Lung (tissue), 17 donors: ENCODE measurements at places on chromosomes 13 and 19. TPM values are rescaled to one million over a fixed set of nuclear protein-coding genes. Genes with fewer than 3 reads are reported as not detected.

- no peak for DNase-seq
- no peaks in the 10 kb centered on the region for H3K36me3 ChIP-seq
- peak overlapping the region; percentile 17 for H3K27ac ChIP-seq
- H3K4me1 ChIP-seq = peaks cover 45% of the 10 kb centered on the region
Measured at GRCh38 chr19:18764591-18765051, 26.5 kb downstream of the COMP start.

The CCDC194 gene
- total RNA-seq = not detected

GRCh38 chr19:16197188-16197621, 506 bp upstream of the AP1M1 start:
- no peaks in the 10 kb centered on the region for H3K27me3 ChIP-seq
- H3K4me3 ChIP-seq = no peak overlapping the region
- no peak for DNase-seq
- peaks cover 6% of the 10 kb centered on the region for H3K36me3 ChIP-seq
- peaks cover 24% of the 10 kb centered on the region for H3K4me1 ChIP-seq

DNA sequence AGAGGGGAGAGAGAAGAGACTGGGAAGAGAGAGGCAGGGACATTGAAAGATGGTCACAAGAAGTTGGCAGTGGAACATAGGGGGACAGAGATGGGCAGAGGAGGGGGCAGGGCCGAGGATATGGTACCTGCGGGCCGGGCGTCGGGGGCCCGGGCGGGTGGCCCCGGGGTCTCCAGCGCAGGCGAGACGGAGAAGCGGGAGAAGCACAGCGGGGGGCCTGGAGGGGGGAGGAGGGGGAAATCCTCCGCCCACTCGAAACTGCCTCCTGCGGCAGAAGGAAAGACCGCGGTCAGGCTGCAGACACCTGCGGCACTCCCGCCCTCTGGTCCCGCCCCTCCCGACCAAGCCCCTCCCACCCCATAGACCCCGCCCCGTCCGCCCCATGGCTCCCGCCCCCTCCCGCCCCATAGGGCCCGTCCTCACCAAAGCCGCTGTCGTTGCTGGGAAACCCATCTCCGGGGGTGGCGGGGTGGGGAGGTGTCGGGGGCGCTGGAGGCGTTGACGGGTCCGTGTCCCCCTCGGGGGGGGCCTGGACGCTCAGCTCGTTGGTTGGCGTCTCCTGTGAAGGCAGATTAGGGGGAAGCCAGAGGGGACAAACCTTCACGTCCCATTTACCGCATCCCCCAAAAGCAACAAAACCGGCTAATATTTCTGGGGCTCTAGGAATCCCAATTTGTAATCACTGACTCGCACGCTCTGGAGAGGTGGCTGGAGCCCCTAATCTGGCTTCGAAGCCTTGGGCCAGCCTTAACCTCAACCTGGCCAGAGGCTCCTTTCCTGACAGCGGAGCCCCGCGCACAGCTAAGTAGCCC, 20.4 kb downstream of the LMTK3 start:
- no peak overlapping the region for H3K4me3 ChIP-seq
- no peak for DNase-seq
- no peaks in the 10 kb centered on the region for H3K27me3 ChIP-seq
- H3K4me1 ChIP-seq = no peaks in the 10 kb centered on the region
- H3K36me3 ChIP-seq = no peaks in the 10 kb centered on the region

- H3K4me3 ChIP-seq = no peak overlapping the region
- no peaks in the 10 kb centered on the region for H3K36me3 ChIP-seq
- peaks cover 8% of the 10 kb centered on the region for H3K4me1 ChIP-seq
- peak; percentile 18 for DNase-seq
- no peak overlapping the region for H3K27ac ChIP-seq
Measured at GRCh38 chr13:39780711-39781110, 125.2 kb downstream of the COG6 start.

DNA sequence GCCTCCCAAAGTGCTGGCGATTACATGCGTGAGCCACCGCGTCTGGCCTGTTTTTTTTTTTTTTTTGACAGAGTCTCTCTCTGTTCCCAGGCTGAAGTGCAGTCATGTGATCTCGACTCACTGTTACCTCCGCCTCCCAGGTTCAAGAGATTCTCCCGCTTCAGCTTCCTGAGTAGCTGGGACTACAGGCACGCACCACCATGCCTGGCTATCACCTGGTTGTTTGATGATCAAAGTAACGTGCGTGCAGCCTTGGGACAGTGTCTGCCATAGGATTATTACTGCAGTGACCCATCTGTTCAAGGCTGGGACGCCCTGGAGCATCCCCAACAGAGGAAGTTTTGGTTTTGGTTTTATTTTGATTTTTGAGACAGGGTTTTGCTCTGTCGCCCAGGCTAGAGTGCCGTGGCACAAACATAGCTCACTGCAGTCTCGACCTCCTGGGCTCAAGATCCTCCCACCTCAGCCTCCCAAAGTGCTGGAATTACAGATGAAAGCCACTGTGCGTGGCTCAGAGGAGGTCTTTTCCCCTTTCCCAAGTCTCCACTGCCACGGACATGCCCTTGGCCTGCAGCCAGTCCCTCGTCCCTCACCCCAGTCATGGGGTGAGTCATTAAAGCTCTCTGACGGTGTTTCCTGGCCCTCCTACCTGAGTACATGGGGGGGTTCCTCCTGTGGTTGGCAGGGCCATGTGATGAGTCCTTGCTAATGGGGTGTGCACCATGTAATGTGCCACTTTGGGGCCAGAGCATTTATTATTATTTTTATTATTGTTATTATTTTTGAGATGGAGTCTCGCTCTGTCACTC, 65.6 kb downstream of the IER2 start:
- no peak overlapping the region for H3K27ac ChIP-seq
- no peak overlapping the region for H3K4me3 ChIP-seq
- no peaks in the 10 kb centered on the region for H3K36me3 ChIP-seq
- no peaks in the 10 kb centered on the region for H3K27me3 ChIP-seq
- no peaks in the 10 kb centered on the region for H3K4me1 ChIP-seq
- DNase-seq = no peak

DNA sequence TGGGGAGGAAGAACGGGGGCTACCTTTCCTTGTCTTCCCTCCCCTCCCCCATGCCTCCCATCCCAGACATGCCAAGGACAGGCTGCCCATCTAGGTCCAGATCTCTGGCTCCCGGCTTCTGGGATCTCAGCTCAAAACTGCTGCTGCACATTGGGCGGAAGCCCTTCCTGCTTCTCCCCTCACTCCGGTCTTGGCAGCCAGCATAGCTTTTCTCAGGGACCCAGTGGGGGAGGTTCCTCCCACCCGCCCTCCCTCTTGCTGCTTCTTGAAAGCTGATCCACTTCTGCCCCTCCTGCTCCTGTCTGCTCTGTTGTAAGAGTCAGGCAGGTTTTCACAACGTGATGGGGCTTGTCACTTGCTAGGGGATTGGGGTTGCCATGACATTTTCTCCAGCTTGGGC, 21.7 kb upstream of the RNF17 start:
- DNase-seq = peak; percentile 67
- H3K27ac ChIP-seq = no peak overlapping the region

The IL4I1 gene
- total RNA-seq = 3.6 TPM

The OPA3 gene
- total RNA-seq = 13.6 TPM

DNA sequence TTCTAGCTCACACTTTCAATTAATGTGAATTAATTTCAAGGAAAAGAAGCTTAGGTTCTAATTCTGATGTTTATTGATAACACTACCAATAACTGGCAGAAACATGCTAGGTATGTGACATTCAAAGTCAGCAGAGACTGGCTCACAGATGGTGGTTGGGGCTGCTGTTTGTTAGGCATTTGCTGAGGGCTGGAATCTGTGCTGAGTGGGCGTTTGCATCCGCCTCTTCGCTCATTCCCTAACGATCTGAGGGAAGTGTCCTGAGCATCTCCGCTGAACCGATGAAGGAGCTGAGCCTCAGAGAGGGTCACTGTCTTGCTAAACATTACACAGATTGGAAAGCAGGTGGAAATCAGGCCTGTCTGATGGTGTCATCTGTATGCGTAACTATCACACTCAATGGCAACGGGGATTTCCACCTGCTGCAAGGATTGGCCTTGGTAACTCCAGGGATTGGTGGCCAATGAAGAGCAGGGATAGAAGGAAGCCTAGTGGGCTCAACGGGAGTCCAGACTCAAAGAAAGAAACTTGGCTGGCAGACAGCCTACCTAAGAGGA, 338.9 kb downstream of the TEX29 start:
- H3K4me3 ChIP-seq = no peak overlapping the region
- DNase-seq = no peak
- H3K4me1 ChIP-seq = peaks cover 5% of the 10 kb centered on the region
- H3K36me3 ChIP-seq = no peaks in the 10 kb centered on the region
- peaks cover 5% of the 10 kb centered on the region for H3K27me3 ChIP-seq
- H3K27ac ChIP-seq = no peak overlapping the region

The CCDC122 gene
- 6.9 TPM for total RNA-seq

GRCh38 chr13:38582133-38582532, 104.7 kb upstream of the FREM2 start:
- H3K27ac ChIP-seq = no peak overlapping the region
- no peaks in the 10 kb centered on the region for H3K27me3 ChIP-seq
- DNase-seq = peak; percentile 79
- H3K4me3 ChIP-seq = no peak overlapping the region
- H3K36me3 ChIP-seq = no peaks in the 10 kb centered on the region

DNA sequence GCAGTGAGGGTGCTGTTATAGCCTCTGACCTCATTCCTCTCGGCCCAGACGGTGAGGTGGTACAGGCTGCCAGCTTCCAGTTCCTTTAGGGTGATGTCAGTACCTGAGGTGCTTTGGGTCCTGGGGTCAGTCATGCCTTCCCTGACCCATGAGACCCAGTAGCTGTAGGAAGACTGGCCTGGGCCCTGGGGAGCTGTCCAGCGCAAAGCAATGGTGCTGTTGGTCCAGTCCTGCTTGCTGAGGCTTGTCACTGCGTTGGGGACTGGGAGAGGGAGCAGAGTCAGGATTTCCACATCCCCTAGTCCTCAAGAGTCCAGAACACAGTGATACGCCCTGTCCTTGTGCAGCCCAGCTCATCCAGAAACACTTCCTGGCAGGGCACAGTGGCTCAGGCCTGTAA, 10.7 kb downstream of the PTPRH start:
- no peaks in the 10 kb centered on the region for H3K4me1 ChIP-seq
- no peaks in the 10 kb centered on the region for H3K36me3 ChIP-seq
- no peaks in the 10 kb centered on the region for H3K27me3 ChIP-seq
- no peak overlapping the region for H3K4me3 ChIP-seq
- DNase-seq = no peak
- H3K27ac ChIP-seq = no peak overlapping the region
